ENCODE measurements at places on chromosomes 6 and 20. TPM values are rescaled to one million over a fixed set of nuclear protein-coding genes. Genes with fewer than 3 reads are reported as not detected.

Gene DYNLT2
- 2.0 TPM for total RNA-seq

Gene WDR27
- total RNA-seq, result 36.2 TPM

Gene WFDC12
- not detected for total RNA-seq

Gene E2F1
- 87.7 TPM for total RNA-seq

Gene ADTRP
- total RNA-seq, result 2.0 TPM

Gene ERMARD
- total RNA-seq, result 36.7 TPM

Gene PACSIN1
- 2.2 TPM for total RNA-seq

Gene KCNK5
- 30.8 TPM for total RNA-seq

Measured in activated CD8-positive, alpha-beta memory T cell treated with anti-CD3 and anti-CD28 coated beads, Interleukin-2, amount 10 ng/mL, durations not matched to agents 7 days and 5 days (primary cell).